ENCODE measurements at places on chromosomes 4 and X.

GRCh38 chrX:1392376-1393068, 609 bp upstream of the SLC25A6 start:
- peak; percentile 35 for DNase-seq

- DNase-seq = no peak
Measured at GRCh38 chr4:145170223-145170622, 10.2 kb downstream of the OTUD4 start.

- no peak for DNase-seq
Measured at GRCh38 chrX:130654409-130654950, 248.5 kb downstream of the ENOX2 start.

DNA sequence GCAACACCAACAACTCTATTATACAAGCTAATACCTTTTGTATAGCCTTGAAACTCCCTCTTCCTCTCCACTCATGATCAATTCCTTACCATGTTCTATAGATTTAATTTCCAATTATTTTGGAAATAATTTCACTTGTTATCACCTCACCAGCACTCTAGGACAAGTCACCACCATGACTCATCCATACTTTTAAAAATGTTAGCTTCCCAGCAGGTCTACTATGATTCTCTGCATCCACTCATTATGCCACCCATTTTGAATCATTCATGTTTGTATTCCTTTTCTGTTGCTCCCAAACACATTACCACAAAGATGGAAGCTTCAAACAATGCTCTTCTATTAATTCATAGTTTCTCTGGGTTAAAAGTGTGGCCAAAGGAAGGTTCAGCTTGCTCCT, 469.6 kb downstream of the PDGFC start:
- no peak for DNase-seq

- DNase-seq = no peak
Measured at GRCh38 chr4:148162991-148163390, 279.2 kb downstream of the NR3C2 start.

DNA sequence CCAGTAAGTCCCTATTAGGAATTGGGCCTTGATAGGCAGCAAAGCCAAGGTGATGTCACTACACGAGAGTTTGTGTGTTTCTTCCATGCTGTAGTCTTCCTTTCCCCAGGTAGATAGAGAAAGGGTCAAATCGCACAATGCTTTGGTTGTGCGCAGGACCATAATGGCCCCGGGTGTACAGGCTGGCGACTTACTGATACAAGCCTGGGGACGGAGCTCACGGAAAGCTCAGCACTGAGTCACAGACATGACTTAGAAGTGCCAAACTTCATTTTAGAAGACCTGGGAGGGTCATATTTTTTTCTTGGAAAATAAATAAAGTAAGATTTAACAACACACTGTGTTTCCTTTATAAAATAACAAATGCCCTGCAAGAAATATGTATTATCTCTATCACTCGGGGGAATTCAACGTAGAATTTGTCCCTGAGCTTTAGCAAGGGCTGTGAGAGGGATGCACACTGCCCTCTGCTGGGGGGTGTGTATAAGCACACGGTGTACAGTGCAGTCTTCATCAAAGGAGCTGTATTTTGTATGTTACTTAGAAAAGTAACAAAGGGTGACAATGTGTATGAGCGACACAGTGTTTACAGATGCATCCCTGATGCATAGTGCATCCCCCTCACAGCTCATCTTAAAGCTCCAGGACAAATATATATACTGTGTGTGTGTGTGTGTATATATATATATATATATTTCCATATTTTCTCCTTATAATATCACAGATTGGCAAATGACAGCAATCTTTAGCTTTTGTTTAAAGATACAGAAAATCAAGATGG, 254.5 kb upstream of the VEGFC start:
- peak; percentile 50 for DNase-seq

DNA sequence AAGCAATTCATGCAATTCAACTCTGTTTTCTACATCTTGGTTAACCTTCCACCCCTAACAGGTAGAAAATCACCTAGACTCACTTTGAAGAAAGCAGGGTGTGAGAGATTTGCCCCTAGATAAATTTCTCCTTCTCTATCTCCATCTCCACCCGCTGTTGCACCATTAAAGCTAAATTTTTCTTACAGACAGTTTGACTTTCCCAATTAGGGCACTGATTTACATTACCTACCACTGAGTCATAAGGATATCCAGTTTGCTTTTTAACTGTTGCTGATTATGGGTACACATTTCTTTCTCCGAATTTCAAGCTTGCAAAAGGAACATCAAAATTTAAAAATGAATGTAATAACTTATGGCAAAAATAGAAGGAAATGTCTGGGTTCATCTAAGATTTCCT, 13.0 kb downstream of the SLC7A11 start:
- DNase-seq = no peak

- no peak for DNase-seq
Measured at GRCh38 chr4:68951806-68952585, 392 bp upstream of the UGT2A3 start.

DNA sequence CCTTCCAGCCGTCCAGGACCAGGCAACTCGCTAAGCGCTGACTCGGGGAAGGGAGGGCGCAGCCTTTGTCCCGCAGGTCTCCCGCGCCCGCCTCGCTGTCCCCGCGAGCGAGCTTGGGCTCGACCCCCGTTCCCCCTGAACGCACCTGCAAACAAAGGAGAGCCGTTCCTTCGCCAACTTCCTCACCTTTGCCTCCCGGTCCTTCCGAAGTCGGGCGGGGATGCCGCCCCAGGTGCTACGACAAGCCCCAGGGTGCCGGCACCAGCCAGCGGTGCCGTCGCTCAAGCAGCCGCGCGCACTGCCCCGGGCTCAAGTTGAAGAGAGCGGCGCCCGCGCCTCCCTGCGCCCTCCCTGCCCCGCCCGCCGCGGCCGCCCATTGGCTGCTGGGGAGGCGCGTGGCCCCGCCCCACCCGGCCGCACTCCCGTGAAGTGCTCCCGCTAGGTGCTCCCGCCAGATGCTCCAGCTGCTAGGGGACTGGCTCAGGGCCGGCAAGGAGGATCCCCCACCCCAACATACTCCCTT, 107.1 kb downstream of the NSUN7 start:
- peak; percentile 24 for DNase-seq

DNA sequence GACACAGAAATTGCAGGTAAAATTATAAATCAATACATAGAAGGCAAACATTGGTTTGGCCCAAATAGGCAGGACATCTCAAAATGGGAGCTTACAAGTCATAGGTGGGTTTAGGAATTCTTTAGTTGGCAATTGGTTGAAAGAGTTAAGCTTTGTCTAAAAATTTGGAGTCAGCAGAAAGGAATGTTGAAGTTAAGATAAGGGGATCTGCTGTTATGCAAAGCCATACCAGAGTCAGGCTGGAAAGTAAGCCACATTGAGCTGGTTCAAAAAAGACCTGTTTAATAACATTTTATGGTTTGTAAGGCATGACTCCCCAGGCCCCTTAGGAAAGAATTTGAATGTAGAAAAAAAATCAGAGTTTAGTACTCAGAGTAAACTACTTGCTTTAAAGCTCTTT, 92.6 kb downstream of the IL13RA2 start:
- peak; percentile 17 for DNase-seq

- peak; percentile 51 for DNase-seq
Measured at GRCh38 chr4:173448608-173449379, 49.9 kb upstream of the SCRG1 start.

DNA sequence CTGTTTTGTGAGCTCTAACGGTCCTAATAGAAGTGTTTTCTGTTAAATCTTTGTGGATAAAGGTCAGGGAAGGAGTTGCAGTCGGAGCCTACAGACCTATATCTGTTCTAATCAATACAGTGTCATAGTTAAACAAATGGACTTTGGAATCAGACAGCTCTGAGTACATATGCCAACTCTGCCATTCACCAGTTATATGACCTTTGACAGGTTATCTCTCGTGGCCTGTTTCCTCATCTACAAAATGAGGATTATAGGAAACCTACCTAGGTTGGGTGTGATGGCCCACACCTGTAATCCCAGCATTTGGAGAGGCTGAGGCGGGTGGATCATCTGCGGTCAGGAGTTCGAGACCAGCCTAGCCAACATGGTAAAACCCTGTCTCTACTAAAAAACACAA, 89.7 kb downstream of the MID1IP1 start:
- DNase-seq = no peak

DNA sequence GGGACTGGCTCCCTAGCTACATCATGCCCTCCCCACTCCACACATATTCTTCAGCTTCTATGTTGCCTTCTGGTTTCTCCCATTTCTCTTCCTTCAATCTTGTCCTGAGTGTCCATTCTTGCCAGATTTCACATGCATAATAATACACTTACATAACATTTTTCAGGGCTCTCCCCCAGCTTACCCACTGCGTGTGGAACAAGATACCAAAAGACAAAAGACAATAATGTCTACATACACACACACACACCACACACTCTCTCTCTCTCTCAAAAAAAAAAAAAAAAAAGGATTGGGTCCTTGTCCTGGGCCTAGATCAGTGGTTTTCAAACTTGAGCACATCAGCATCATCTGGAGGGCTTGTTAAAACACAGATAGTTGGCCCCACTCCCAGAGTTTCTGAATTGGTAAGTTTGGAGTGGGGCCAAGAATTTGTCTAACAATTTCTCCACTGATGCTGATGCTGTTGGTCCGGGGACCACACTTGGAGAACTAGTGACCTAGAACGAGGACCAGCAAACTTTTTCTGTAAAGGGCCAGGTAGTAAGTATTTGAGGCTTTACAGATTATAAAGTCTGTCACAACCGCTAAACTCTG, 6.5 kb upstream of the SMARCA1 start:
- DNase-seq = peak; percentile 41

- no peak for DNase-seq
Measured at GRCh38 chr4:124415146-124415545, 297.4 kb downstream of the ANKRD50 start.

GRCh38 chr4:166763018-166763417, 471.3 kb downstream of the SPOCK3 start:
- DNase-seq = no peak

- no peak for DNase-seq
Measured at GRCh38 chr4:123217664-123218063, 178.9 kb upstream of the SPRY1 start.

- DNase-seq = no peak
Measured at GRCh38 chr4:24674279-24674678, 89.9 kb upstream of the DHX15 start.

GRCh38 chrX:39519030-39519488, 578.7 kb downstream of the BCOR start:
- DNase-seq = no peak

DNA sequence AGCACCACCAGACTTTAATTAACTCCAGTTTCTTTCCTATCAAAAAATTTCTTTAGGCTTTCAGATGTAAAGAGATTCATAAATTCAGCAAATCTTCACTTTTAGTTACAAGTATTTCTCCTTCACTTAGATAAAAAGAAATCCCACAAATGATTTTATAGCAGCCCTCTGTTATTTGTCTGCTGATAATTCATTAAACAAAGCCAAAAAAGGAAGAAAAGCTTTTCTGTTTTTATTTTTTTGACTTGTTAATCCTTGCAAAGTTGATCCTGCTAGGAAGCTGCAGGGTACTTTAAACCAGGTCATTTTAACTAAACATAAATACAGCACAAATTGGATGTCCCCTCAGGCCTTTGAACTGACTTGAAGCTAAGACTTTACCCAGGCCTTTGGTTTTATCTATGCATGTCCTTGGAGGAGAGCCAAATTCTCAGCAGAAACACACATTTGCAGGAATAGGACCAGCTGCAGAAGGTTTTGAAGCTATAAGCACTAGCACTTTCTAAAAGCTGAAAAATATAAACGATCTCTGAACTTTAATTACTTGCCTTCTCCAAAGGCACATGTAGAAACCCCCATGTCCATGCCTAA, 57.5 kb downstream of the PCDH18 start:
- peak; percentile 9 for DNase-seq

DNA sequence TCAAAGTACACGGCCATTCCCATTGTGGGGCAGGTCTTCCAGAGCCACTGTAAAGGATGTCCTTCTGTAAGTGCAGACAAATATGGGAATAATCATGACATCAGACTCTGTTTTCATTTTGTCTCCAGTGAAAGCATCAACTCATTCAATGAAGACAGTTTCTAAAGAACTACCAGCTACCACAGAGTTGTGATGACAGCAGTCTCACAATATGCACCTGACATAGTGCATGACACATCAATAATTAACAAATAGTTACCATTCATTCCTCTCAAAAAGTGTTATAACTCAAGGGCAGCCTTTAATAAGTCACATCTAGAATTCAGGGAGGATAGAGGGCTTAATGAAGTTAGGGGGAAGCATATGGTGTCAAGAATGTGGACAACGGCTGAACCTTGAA, 20.2 kb downstream of the MTTP start:
- DNase-seq = no peak

DNA sequence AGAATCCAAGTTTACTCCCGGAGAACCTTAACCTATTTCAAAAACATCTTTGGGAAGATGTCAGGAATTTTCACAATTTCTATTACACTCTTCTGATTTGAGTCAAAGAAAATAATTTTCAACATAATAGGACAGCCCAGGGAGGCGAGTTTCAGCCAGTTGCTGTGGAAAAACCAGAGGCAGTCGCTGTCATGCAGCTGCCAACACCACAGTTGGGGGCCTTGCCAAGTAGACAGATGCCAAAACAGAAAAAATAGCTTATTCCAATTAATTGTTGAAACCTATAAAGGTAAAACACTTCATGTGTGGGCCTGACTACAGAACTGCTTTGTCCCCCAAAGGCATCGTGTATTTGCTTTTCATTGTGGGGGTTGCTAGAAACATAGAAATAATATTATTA, 225.8 kb downstream of the DMD start:
- DNase-seq = no peak

DNA sequence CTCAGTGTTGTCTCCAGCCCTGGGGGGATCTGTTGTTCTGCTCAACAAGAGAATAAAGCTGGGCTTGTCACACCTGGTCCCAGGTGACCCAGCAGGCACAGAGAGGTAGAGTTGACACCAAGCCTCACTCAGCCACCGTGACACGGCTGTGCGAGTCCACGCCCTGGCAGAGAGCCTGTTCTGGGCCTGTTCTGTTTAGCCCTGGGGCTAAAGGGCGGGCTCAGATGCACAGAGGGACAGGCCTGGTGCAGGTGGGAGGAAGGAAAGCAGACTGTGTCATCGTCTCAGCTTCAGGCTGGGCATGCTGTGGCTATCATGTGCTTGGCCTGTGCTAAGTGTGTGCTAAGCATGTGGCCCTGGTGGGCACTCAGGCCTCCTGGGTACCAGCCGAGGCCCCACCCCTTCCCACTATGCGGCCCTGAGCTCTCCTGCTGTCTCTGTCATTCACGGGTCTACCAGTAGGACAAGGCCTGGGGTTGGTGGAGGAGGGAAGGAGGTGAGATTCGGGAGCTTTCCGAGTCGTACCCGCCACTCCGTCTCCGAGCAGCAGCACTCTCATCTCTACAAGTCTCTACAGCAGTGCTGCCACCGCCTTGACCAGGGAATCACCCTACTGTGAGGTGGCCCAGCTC, 10.8 kb downstream of the WFS1 start:
- no peak for DNase-seq

DNA sequence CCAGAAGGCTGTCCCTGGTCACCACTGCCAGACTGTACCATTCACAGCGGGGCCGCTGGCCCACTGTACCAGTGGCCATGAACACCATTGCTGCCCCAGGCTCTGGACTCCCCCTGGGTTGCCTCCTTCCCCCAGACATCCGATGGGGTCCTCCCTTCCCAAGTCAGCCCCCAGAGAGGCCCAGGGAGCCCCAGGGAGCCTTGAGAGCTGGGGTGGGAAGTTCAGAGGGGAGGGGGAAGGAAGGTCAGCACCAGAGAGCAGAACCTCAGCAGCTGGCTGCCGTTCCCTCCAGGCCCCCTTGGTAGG, 441 bp upstream of the ARHGAP4 start:
- no peak for DNase-seq

GRCh38 chr4:37054531-37055077, 189.9 kb upstream of the NWD2 start:
- DNase-seq = no peak
